ENCODE measurements at places on chromosomes 3 and 15.

GRCh38 chr3:126577261-126577660 lies 18.5 kb upstream of the C3orf22 start:
- no peak for DNase-seq

DNA sequence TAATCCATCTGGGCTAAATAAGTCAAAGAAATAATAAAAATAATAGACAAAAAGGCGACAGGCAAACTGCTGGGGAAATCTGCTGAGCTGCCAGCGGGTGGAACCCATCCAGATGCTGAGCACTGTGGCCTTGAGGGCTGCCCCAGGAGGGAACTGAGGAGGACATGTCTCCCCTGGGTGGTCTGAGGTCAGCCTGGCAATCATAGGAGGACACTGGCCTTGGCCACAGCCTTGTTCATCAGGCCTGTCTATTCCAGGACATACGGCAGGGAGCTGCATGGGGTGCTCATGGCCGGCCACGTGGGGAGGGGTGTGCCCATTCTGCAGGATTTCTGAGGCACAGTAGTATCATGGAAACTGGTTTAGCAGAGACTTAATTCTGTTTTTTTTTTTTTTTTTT lies 21.5 kb upstream of the SNRPA1 start:
- no peak for DNase-seq

GRCh38 chr3:106877627-106878026 lies 499.6 kb upstream of the CCDC54 start:
- DNase-seq: no peak

DNA sequence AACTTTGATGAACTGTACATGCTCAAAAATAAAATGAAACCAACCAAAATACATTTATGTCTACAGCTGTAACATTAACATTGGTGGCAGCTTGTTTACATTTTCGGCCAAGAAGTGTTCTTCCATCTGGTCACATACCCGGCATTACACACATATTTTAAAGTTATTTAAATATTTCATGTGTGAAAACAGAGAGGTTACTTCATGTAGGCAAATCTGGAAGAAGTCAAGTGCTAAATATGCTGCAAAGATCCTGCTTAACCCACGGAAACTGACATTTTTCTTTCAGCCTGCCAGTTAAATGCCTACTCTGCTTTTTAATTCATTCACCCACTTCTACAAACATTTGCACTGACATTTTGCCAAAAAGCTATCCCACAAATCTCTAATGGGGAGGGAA lies 69.7 kb downstream of the MB21D2 start:
- no peak for DNase-seq

- no peak for DNase-seq
These were observed 1036.1 kb downstream of the MCTP2 start for GRCh38 chr15:95267481-95267880.

DNA sequence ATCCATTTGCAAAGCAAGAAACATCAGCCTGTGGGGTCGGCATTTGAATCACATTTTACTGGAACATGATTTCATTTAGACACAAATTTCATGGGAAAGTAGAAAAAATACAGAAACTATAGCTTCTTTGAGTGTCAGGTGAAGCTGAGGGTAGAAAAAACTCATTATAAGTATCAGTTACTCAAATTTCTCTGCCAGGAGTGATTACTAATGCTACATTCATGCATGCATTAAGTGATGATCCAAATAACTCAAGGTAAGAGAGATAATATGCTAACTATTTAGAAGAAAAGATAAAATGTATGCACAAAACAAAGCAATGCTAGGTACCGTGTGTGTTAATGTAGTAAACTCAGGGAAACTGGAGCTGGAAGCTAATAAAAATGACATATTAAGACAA lies 406.0 kb downstream of the GAP43 start:
- no peak for DNase-seq

- DNase-seq: no peak
These were observed 119.0 kb downstream of the AKAP13 start for GRCh38 chr15:85499371-85499887.

DNA sequence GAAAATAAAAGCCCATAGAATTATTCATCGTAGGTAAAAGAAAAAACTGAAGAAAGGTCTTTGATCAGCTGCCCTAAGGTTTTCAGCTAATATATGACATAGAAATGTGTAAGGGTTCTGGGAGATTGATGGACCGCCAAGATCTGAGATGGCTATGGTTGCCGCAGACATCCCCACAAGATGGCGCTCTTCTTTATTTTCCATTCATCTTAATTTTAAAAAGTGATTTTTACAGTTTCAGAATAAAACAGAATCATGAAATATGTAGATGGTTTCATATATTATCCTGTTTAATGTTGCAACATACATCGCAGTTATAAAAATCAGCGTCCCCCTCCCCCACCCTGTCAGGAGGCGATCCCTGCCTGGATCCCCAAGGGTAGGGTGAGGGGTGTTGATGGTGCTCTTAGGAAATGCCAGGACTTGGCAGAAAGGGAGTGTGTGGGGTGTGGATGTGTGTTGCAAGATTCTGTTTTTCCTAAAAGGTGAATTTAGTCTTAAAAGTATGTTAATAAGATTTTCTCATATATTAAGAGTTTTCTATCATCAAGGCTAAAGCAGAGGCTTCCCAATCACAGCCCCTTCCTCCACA lies 68.8 kb downstream of the ANXA2 start:
- peak; percentile 34 for DNase-seq

DNA sequence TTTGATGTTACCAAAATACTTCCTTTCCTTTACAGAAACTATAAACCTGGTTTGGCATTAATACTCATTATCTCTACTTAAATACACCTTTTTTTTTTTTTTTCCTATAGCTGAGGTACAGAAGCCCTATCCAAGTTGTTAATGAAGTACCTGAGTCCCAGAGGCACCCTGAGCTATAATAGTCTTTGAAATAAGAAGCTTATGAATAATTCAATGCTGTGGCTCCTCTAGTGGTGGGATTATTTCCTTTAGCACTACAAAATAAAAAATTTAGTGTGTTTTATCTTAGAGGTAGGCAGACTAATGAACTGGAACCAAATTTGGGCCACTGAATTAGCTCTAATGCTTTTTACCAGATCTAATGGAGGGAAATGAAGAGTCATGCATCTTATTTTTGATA lies 611.9 kb downstream of the EDEM1 start:
- DNase-seq: no peak

DNA sequence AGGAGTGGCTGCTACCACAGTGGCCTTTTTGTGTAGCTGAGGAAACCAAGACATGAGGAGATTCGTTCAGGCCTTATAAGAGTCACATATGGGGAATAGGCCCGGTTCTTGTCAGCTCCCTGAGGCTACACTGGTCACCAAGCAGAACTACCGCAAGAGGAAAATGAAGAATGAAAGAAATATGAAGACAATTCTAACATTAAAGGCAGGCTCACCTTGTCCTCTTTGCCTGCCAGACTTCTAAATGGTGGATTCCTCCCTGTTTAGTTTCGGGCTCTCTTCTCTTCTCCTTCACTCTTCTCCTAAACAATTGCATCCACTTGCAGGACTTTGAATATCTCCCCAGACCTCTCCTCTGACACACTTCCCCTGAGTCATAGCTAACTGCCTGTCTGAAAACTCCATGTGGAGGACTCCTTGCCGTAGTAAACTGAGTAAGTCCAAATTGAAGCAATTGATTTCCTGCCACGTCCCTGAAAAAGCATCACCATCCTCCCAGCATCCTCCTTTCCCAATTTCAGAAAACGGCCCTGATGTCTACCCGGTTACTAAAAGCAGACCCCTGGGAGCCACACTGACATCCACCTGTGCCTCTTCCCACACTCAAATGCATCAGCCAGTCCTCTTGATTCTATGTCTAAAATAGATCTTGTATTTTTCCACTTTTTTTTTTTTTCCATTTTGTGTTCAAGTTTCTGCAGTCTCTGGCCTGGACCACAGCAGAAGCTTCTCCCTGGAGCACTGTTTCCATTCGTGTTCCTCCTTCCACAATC lies 30.3 kb upstream of the VEPH1 start:
- DNase-seq: no peak

DNA sequence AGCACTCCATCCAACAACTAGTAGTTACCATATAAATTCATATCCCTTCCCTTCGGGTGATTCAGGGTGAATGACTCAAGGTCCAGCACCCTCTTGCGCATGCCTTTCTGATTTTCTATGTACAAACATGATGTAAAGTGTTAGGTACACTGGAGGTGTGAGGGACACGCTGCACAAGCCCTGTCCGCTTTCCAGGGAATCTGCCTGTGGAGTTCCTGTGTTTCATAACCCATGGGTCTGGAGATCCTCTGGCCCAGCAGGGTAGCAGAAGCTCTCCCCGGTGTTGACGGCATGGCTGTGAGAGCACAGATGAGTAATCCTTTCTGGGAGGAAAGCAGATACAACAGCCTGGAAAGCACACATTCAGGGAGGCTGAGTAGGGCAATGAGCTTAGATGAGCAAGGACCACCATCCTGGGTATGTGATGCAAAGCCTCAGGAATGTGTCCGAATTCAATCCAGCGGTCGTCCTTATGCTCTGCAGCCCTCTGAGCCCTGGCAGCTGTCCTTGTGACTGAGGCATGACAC lies 142.9 kb upstream of the TP63 start:
- no peak for DNase-seq

DNA sequence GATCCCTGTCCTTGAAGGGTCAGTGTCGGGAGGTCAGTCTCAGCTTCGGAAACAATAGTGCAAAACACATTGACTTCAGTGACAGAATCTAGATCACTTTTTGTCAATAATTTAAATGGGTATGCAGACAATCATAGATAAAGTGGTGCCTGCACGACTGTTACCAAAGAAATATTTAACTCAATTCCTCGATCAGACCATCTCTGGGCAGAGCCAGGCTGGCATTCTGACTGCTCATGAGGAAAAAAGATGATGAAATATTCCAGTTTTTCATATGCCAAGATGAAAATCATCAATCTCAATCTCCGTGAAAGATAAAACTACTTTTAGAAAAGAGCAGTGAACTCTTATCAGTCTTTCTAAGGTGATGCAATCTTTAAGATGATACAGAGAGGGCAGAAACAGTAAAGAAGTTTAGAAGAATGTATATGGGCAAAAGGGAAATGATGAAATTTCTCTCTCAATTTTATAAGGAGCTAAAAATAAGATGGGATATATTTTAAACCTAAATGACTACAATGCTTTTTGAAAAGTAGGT lies 169.9 kb downstream of the WDR72 start:
- DNase-seq: no peak

DNA sequence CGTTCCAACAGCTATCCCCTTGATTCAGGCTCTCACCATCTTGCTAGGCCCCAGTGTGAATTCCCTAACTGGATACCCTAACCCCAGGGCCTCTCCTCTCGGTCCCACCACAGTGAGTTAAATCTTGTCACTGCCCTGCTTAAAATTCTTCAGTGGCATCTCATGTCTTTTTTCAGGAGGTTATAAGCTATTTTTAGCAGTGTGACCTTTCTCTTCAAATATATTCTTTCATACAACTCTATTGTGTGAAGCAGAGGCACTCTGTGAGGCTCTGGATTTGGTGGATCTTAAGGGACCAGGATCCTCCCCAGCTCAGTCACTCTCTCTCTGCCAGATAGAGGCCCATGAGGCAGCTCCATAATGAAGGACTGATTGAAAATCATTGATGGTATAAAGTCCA lies 760.4 kb downstream of the NTRK3 start:
- DNase-seq: no peak

DNA sequence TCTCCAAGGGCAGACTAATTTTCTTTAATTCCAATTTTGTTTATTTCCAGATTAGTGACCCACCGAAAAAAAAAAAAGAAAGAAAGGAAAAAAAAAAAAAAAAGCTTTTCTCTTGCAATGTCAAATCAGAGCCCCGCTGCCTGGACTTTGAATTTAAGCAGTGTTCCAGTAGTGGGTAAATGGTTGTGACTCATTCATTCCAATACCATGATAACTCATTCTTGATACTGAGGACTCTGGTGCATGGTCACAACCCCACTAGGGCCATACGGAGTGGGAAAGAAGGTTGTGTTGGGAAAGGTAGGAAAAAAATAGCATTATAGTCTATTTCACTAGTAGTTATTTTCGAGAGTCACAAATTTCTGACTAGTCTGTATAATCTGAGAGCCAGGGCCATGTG lies 59.1 kb upstream of the COL8A1 start:
- no peak for DNase-seq

- no peak for DNase-seq
These were observed 7.3 kb downstream of the TMEM158 start for GRCh38 chr3:45218578-45219390.

DNA sequence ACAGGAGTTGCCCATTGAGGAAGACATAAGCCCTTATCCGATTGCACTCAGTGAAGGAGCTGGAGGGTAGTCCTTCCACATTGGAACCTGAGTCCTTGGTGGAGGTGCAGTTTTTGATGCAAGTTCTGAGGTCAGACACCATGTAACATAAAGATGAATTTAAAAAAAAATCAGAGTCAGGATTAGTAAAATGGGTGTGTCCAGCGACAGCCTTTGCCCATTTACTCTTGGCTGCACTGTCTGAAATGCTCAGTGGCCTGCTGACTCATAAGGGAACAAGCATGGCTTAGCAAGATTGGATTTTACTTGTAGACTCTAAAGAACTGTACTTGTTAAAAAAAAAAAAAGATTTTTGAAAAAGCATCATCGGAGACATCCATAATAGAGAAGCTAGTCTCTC lies 241.1 kb upstream of the TOPAZ1 start:
- no peak for DNase-seq

DNA sequence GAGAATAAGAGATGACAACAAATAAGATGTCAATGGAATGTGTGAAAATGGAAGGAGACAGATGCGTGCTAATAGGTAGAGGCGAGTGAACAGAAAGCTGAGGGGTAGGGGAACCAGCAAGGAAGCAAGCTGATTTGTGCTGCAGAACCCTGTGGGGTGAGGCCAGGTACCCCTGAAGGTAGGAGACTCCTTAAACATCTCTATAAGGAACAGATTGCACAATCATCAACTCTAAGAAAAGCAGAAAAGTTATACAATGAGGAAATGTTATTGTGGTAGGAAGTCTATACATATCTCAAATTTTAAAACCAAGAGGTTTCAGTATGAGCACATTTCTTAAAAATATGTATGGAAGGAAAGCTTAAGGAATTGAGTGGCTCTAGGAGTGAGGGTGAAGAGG lies 315.0 kb upstream of the TPM1 start:
- no peak for DNase-seq

DNA sequence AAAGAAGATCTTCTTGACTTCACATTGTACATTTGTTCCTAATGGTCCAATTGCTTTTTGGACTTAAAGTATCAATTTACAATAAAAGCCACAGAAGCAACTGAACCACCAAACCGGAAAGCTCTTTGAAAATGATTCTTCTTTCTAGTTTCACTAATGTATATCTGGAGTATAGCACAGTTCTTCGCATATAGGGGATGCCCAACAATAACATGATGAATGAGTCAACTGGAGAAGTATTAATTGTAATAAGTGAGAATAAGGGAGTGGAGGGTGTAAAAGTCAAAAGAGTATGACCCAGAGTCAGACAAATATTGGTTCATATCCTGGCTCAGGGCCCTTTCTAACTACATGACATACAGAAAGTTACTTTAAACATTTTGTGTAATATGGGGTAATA lies 425.2 kb downstream of the ZBTB20 start:
- no peak for DNase-seq

- no peak for DNase-seq
These were observed 97.5 kb downstream of the RFTN1 start for GRCh38 chr3:16415911-16416476.

- no peak for DNase-seq
These were observed 15.0 kb upstream of the TBL1XR1 start for GRCh38 chr3:177212278-177212610.
